WTC11 (cell line): ENCODE measurements at places on chromosomes 13 and 19.
A peak's percentile ranks its signal among the peaks of the same experiment; 100 is the strongest.

- DNase-seq, result peak; percentile 30
Observed at GRCh38 chr19:6772028-6772865, at the start of gene VAV1. Gene VAV1, plus strand, starts transcription at chr19:6772708. Its CDS starts 100 bp downstream, at chr19:6772808.

- no peak for DNase-seq
Observed at GRCh38 chr13:111410232-111411021, 90.0 kb downstream of the TEX29 start.

DNA sequence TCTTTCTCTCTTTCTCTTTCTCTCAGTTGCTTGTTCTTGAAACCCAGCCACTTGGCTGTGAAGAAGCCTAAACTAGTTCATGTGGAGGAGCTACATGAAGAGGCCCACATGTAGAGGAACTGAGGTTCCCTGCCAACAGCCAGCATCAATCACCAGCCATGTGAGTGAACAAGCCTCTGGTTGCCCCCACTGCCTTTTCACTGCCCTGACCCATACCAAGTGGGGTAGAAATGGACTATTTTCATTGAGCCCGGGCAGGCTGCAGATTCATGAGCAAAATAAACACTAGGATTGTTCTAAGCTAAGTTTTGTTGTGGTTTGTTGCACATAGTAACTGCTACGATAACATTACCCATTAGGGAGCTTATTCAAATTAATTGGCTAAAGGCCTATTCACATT, 78.7 kb upstream of the FAM216B start:
- no peak for DNase-seq

- DNase-seq, result no peak
Observed at GRCh38 chr13:23504180-23504579, 66.0 kb upstream of the TNFRSF19 start.

GRCh38 chr19:20273951-20274570, 107.0 kb downstream of the ZNF486 start:
- no peak for DNase-seq

DNA sequence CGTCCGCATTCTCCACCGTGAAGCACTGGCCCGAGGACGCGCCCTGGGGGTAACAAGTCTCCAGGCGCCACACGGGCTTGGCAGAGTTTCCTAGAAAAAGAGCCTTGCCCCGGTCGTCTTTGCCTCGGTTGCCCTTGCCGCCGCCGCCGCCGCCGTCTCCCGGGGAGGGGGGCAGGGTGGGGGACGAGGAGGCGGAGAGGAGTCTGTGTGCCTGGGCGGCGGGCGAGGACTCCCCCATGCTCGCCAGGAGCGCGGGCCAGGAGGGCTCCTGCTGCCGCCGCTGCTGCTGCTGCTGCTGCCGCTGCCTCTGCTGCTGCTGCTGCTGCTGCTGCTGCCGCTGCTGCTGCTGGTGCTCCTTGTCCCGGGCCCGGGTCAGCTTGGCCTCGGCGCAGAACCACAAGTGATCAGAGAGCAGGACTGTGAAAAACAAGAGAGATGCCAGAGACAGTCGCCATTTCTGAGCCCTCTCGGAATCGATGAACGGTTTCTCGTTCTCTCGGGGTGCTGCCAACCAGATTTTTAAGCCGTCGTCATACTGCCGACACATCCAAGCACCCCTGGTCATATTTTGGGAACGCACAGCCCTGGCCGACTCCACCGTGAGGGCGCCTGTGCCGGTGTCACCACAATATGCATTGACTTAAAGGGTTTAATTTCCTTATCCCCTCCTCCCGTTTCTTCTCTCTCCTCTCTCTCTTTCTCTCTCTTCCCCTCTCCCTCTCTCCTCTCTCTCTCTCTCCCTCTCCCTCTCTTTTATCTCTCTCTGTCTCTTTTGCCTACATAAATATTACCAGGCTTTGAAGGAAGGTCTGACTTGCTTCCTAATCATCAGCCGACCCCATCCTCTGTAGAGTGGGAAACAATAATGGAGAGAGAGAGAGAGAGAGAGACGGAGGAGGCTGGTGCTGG, 349.1 kb downstream of the LIG4 start:
- peak; percentile 47 for DNase-seq

- DNase-seq, result no peak
Observed at GRCh38 chr19:49544154-49544553, 16.4 kb downstream of the RCN3 start.

DNA sequence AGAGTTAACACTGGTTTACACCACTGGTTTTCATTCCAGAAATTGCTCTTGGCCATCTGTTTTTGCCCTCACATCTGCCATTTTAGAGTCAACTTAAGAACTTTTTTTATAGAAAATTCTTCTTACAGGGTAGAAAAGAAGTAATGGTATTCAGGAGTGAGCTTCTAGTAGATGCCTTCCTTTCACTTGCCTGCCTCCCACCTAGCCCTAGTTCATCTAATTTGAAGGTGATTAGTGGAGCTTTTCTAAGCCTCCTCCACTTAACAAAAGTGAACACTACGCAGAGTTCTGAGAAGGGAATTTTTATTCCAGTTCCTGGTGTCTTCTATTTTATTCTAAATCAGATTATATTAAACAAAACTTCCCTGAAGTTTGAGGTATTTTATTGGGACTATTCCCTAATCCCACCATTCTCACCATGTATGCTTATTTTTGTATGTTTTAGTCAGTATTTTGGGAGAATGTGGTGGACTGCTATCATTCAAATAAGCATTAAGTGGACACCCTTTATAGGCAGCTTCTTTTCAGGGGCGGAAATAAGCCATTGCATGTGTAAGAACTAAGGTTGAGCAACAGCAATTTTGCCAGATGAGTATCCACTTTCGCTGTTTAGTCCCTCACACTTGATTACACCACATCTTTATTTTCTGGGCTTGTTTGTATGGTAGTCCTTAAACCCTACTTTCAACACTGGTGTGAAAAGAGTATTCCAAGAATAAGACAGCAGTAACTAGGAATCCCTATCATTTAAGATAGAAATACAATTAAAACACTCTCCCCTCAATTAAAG, 156.9 kb downstream of the ENOX1 start:
- no peak for DNase-seq

DNA sequence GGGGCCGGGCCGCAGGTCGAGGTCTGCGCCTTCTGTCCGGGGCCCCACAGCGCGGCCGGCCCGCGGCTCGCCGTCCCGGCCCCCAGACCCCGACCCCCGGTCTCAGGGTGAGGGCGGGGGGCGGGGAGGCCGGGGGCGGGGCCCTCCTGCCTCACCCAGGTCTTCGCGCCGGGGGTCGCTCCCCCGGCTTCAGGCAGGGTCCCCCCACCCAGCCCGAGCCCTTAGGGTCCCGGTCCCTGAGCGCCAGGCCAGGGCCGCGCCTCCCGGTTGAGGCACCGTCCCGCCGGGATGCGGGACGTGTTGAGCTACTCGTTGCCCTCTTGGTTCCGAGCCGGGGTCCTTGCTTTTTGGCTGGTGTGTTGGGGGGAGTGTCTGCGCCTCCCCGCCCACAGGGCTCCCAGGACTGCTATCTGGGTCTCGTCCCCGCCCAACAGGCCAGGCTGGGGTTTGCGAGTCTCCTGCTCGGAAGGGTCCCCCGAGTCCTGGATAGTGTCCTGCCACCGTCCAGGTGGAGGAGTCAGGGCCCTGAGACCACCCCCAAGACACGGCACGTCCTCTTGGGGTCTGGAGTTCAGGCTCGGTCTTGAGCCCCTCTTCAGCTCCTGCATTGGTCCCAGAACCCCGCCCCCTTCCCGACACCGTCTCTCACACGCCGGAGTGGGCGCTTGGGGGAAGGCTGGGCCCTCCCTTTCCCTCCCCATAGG, 452 bp downstream of the PIAS4 start:
- DNase-seq, result peak; percentile 40

DNA sequence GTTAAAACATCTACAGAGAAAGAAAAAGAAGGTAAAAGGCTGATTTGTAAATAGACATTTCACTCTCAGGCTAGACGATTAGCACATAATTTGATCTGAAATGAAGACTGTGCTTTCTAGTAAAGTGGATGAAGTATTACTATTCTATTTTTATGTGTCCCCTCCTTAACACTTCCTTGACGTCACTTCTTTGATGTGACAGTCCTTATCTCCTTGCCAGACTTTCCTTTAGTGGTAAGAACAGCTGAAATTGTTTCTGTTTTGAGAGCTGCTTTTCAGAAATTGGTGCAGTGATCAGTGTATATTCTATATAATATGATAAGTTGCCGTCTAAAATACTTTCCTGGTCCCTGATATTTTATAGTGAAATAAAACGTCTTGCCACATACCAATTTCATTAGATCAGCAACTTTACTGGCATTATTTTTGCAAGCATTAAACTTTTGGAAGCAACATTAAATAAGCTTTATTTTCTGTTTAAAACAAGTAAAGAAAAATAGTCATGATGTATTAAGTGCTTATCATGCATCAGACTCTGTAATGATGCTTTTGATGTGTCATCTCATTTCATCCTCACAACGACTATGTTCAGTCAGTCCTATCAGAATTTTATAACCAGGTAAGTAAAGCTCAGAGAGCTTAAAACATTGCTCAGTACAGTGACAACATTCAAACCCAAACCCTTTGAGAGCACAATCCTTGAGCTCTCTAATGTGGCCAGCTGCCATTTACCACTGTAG, 210.3 kb upstream of the PCDH9 start:
- DNase-seq, result no peak

DNA sequence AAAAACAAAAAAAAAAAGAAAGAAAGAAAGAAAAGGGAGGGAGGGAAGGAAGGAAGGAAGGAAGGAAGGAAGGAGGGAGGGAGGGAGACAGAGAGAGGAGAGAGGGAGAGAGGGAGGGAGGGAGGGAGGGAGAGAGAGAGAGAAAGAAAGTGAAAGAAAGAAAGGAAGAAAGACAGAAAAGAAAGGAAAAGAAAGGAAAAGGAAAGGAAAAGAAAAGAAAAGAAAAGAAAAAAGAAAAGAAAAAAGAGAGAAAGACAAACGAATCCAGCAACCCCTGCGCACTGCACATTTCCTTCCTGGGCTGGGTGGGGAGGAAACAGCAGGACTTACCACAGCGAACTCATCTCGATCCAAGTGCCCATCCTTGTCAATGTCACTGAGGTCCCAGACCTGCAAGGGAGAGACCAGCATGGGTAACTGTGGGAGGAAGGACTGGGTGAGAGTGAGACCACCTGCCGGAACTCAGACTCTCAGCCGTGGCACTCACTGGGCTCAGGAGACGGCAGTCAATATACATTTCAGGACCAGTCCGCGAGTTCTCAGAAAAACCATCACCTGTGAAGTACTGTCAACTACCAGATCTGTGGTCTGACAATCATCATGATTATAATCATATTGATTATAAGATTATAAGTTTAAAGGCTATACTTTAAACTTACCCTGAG, 43.3 kb downstream of the EPS15L1 start:
- DNase-seq, result no peak

DNA sequence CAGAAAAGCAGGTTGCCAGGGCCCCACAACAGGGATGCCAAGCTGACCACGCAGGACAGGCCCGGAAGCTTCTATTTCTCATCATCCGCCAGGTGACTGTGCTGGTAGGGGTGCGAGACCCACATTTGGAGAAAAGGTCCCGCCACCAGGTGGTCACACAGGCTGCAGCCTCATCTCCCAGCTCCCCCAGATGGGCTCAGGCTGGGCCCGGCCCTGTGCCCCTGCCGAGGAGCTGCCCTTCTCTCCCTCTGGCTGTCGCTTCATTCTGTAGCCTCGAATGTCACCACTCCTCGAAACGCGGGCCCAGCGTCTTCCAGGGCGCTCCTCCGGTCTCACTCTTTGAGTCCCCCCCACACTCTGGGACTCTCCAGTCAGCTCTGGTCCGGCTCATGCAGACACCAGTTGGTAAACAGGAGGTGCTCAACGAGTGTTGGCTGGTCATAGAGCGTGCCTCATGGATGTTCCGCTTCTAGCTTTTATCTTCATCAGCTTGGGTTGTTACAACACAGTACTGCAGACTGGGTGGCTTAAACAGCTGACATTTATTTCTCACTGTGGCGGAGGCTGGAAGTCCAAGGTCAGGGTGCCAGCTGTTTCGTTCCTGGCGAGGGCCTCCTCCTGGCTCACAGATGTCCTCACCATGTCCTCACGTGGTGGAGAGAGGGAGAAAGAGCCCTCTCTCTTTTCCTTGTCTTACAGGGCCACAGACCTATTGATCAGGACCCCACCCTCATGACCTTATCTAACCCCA, 87.1 kb downstream of the TEX29 start:
- no peak for DNase-seq

DNA sequence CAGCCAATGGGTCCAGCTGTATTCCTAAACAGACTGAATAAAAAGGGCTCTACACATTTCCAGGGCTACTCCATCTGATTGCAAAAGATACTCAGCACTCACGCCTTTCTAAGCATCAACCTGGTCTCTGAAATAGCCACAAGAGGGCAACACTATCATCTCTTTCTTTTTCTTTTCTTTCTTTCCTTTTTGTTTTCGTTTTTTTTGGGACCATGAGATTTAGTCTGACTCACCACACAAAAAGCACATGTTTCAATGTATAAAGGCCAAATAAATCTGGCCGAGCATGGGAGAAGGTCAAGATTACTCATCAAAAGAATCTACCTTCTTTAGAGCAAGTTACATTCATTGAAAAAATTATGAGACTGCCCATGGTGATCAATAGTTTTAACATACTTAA, 805.6 kb upstream of the ARGLU1 start:
- no peak for DNase-seq

DNA sequence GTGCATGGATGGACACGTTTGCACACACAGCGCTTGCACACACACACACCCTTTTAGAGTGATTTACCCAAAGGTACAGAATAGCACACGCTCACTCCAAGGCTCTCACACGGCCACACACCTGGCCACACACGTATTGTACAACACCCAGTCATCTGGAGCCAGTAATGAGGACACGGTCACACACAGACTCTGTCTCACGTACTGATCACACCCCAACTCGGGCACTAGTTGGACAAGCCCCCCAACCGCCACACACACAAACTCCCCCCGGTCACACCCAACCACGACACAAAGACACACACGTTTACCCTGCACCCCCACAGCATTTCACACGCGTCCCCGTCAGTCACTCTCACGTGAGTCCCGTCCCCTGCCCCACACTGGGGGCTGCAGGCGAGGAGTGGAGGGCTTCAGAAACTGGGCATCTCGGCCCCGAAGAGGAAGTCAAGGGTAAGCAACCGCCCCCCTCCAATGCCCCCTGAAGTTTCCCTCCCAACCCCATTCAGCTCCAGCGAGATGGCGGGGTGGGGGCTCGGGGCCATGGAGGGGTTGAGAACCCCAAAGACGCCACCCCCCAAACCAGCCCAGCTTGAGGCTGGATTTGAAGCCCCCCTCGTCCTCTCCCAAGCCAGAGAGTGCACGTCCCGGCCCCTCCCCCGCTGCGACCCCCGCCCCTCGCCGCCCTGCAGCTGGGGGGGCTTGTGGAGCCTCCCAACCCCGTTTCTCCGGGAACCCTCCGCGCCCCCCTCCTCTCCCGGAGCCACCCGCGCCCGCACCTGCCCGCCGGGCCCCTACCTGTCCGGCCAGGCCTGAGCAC, 599 bp downstream of the OLFM2 start:
- DNase-seq, result peak; percentile 29
